Naive thymus-derived CD4-positive, alpha-beta T cell (primary cell): ENCODE measurements at places on chromosomes 11 and 22.
A peak's percentile ranks its signal among the peaks of the same experiment; 100 is the strongest.

GRCh38 chr11:74543991-74544390 is 48.4 kb upstream of the POLD3 start:
- no peak for DNase-seq

DNA sequence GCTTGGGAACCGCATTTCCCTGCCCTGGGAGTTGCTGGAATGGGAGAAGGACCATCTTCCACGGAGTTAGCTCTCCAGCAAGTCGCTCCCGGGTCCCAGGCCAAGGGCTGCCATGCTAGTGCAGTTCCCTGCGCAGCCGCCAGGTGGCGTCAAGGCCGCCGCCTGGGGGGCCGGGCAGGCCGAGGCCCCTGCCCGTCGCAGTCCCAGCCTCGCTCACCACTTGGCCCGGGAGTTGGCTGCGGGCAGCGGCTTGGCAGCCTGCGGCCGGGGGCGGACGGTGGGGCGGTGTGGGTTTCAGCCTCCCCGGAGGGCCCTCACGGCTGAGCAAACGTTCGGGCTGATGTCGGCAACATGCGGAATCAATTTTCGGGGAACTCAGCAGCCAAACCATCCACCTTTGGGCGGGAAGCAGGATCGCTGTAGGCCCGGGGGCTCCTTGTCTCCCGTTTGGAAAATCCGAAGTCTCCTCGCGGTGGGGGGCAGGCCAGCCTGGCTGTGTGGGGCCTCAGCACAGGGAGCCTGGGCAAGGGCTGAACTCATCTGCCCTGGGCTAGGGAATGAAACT is 415.1 kb downstream of the SOX6 start:
- no peak for DNase-seq

- no peak for DNase-seq
Measured at GRCh38 chr11:2260491-2261364, 9.7 kb downstream of the ASCL2 start.

DNA sequence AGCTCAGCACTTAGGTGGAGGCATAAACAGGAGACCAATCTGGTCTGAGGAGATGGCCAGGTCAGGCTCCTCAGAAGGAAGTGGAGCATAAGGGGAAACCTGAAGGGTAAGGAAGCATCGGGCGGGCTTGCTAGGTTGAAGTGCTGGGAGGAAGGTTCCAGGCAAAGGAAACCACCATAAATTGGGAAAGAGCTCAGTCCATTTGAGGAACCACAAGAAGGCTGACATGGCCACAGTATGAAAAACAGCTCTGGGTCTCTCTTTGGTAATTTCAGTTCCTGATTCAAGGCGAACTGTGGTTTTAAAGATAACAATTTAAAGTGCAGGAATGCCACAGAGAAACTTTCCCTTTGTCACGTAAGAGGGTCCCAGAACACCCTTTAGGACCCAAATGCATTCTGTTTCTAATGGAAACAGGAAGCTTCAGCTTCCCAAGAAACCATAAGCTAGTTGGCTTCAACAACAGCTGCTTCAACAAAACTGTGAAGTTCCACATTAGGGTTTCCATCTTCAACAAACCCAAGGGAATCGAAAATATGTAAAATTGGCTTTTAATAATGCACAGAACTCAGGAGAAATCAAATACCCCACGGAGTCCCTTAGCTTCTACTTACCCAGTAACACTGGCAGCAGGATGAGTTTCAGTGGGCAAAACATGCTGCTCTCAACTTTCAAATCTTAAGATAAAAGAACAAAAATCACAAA is 10.4 kb downstream of the JAML start:
- no peak for DNase-seq

GRCh38 chr22:19057999-19058491 is 64.2 kb downstream of the DGCR2 start:
- no peak for DNase-seq

DNA sequence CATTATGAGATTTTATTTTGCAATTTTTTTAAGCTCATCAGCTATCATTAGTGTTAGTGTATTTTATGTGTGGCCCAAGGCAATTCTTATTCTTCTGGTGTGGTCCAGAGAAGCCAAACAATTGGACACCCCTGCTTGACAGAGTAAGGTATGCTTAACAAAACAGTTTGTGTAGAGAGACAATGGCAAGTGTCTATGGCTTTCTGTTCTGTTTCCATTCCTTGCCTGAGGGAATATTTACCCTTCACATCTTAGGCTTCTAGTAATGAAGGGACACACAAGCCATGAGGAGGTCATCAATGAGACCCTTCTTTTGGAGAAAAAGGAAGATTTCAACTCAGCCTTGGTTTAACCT is 1278.4 kb upstream of the TENM4 start:
- DNase-seq, result no peak

- no peak for DNase-seq
Measured at GRCh38 chr11:107769189-107769588, 57.3 kb upstream of the SLN start.

GRCh38 chr11:20056950-20057943 is 103.0 kb downstream of the DBX1 start:
- no peak for DNase-seq

- DNase-seq, result no peak
Measured at GRCh38 chr11:3214420-3214699, 4.3 kb downstream of the MRGPRG start.

- no peak for DNase-seq
Measured at GRCh38 chr11:61999141-61999975, 31.9 kb upstream of the FTH1 start.

DNA sequence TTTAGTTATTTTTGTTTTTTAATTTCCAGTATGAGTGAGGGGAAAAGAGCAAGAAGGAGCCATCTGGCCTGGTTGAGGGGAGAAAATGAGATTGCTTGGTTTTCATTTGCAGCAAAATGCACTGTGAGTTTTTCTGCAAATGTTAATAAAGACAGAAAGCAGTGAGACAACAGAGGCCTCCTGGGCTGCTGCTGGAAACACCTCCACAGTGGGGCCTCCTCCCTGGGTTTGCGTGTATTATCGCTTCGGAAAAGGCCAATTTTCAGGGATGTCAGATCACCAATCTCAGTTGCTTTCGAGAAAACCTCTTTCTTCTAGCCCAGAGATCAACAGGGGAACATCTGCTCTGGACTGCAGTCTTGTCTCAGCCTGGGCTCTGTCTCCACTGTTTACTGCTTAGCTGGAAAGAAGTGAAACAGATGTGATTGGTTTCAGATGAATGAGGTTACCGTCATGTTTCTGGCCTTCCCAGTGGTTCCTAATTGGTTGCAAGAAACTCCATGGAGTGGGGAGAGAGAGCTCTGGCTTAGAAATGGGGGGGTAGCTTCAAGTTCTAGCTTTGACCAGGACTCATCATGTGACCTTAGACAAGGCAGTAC is 17.3 kb downstream of the TSPAN18 start:
- no peak for DNase-seq

DNA sequence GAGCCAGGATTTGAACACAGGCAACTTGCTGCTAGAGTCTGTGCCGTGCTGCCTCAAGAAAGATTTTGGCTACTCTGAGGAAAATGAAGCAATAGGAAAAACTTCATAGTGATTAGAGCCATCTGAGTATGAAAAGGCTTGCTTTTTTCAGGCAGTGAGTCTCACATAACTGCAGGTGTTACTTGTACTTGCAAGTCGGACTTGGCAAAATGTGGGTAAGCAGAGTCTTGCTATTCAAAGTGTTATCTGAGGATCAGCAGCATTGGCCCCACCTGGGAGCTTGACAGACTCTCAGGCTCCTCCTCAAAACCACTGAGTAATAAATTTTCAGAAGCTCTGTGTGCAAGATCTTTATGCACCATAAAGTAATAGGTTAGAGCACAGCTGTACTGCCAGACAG is 18.1 kb downstream of the RNF141 start:
- no peak for DNase-seq

- DNase-seq, result no peak
Measured at GRCh38 chr11:61959678-61960077, 7.8 kb downstream of the FTH1 start.

DNA sequence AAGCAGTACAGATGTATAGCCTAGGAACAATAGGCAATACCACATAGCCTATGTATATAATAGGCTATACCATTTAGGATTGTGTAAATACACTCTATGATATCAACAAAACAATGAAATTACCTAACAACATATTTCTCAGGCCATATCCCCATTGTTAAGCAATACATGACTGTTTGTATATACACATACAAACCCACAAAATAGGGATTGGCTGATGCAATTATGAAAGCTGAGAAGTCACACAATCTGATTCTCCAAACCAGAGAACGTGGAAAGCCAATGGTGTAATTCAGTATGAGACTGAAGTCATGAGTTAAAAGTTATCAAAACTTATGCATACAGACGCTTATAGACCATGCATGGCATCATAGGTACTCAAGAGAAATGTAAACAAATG is 700.1 kb upstream of the RAG2 start:
- DNase-seq, result no peak

GRCh38 chr11:86905252-86905651 is 49.9 kb downstream of the FZD4 start:
- DNase-seq, result no peak

GRCh38 chr11:122199661-122200060 is 83.6 kb upstream of the BLID start:
- DNase-seq, result no peak

- peak; percentile 55 for DNase-seq
Measured at GRCh38 chr11:68206211-68206610, 6.9 kb downstream of the KMT5B start.
